ENCODE measurements at places on chromosomes 4 and X. TPM values are rescaled to one million over a fixed set of nuclear protein-coding genes. Genes with fewer than 3 reads are reported as not detected.

SCLT1 gene
- total RNA-seq, result 18.2 TPM

- DNase-seq, result no peak
- no peak overlapping the region for H3K27ac ChIP-seq
- no peaks in the 10 kb centered on the region for H3K27me3 ChIP-seq
- H3K36me3 ChIP-seq, result no peaks in the 10 kb centered on the region
Measured at GRCh38 chrX:49106930-49107329, 16.6 kb downstream of the GPKOW start.

DNA sequence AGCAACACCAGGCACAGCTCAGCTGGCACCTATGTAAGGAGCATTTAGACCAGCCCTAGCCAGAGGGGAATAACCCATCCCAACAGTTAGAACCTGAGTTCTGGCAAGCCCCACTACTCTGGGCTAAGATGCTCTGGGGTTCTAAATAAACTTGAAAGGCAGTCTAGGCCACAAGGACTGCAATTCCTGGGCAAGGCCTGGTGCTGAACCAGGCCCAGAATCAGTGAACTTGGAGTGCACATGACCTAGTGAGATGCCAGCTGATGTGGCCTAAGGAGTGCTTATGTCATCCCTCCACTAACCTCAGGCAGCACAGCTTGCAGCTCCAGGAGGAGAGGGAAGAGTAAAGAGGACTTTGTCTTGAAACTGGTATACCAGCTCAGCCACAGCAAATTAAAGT, 7.6 kb upstream of the PRRG3 start:
- H3K4me3 ChIP-seq, result no peak overlapping the region
- no peaks in the 10 kb centered on the region for H3K36me3 ChIP-seq
- no peak for DNase-seq
- no peak overlapping the region for H3K27ac ChIP-seq
- H3K4me1 ChIP-seq, result no peaks in the 10 kb centered on the region
- no peaks in the 10 kb centered on the region for H3K27me3 ChIP-seq

- H3K4me1 ChIP-seq, result no peaks in the 10 kb centered on the region
- no peak overlapping the region for H3K4me3 ChIP-seq
- no peaks in the 10 kb centered on the region for H3K27me3 ChIP-seq
- no peaks in the 10 kb centered on the region for H3K36me3 ChIP-seq
- no peak overlapping the region for H3K27ac ChIP-seq
- DNase-seq, result no peak
Measured at GRCh38 chr4:53131562-53131925, 234.3 kb downstream of the SCFD2 start.

XAGE2 gene
- total RNA-seq, result not detected

- no peak overlapping the region for H3K4me3 ChIP-seq
- no peaks in the 10 kb centered on the region for H3K36me3 ChIP-seq
- DNase-seq, result no peak
- peaks cover 20% of the 10 kb centered on the region for H3K4me1 ChIP-seq
Measured at GRCh38 chr4:153785910-153786721, 2.8 kb downstream of the SFRP2 start.

GPAT3 gene
- 6.2 TPM for total RNA-seq

- H3K4me3 ChIP-seq, result no peak overlapping the region
- DNase-seq, result no peak
- H3K36me3 ChIP-seq, result no peaks in the 10 kb centered on the region
- H3K4me1 ChIP-seq, result no peaks in the 10 kb centered on the region
- H3K27ac ChIP-seq, result no peak overlapping the region
Measured at GRCh38 chr4:109134921-109135320, 167.5 kb downstream of the COL25A1 start.

DNA sequence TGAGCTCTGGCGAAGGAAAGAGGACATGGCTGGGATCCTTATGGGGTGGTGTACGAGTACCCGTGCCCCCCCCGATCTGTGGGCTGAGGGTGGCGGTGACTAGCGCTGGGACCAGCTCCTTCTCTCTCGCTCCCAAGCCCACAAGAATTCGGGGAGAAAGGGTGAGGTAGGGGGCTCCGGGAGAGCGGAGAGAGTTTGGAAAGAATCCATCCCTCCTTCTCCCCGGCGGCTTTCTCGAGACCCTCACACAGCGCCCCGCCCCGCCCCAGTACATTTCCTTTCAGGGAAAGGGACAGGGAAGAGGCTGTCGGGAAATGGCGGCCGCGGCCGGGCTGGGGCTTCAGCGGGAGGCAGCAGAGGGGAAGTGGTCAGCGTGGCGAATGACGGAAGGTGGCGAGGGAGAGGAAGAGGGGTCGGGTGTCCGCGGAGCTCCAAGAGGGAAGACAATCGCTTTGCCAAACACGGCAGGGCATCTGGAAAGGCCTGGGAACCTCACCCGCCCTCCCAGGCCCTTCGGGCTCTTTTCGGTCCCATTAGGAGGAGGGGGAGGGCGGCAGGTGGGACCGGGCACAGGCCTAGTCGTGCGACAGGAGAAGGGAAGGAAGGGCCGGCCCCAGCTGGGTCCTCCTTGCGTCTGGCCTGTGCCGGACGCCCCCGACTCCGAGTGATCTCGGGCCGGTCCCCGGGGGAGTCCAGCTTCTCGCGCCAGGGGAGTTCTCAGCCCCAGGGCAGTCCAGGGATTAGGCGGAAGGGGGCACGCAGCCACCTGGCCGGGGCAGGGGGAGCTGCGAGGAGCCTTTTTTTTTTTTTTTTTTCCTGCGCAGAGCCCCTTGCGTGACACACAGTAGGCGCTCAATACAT, 10.2 kb downstream of the HNRNPH2 start:
- peak; percentile 20 for DNase-seq
- H3K27me3 ChIP-seq, result no peaks in the 10 kb centered on the region
- H3K4me1 ChIP-seq, result peaks cover 9% of the 10 kb centered on the region
- no peaks in the 10 kb centered on the region for H3K36me3 ChIP-seq
- peak overlapping the region; percentile 54 for H3K4me3 ChIP-seq

GRCh38 chrX:11970578-11971359, 167.5 kb upstream of the FRMPD4 start:
- no peaks in the 10 kb centered on the region for H3K36me3 ChIP-seq
- no peak overlapping the region for H3K4me3 ChIP-seq
- no peak overlapping the region for H3K27ac ChIP-seq
- no peak for DNase-seq
- no peaks in the 10 kb centered on the region for H3K27me3 ChIP-seq

DNA sequence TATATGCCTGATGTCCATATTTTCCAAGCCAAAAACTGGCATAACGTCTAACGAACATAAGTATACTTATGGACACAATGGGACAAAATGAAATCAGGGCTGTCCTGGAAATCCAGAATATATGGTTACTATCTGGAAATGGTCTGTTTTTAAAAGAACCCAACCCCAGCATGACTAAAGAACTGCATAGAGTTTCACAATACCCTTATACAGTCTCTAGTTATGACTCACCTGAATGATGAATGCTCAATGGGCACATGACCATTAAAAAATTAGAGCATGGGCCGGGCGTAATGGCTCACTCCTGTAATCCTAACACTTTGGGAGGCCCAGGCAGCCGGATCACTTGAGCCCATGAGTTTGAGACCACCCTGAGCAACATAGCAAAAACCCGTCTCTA, 31.8 kb downstream of the AMMECR1 start:
- no peak overlapping the region for H3K4me3 ChIP-seq
- H3K27me3 ChIP-seq, result no peaks in the 10 kb centered on the region
- no peak for DNase-seq
- H3K36me3 ChIP-seq, result no peaks in the 10 kb centered on the region
- no peak overlapping the region for H3K27ac ChIP-seq
- H3K4me1 ChIP-seq, result no peaks in the 10 kb centered on the region

GRCh38 chr4:28238876-28239275, 1378.2 kb downstream of the STIM2 start:
- H3K27ac ChIP-seq, result no peak overlapping the region
- no peaks in the 10 kb centered on the region for H3K36me3 ChIP-seq
- no peaks in the 10 kb centered on the region for H3K4me1 ChIP-seq
- H3K27me3 ChIP-seq, result no peaks in the 10 kb centered on the region

GRCh38 chr4:36348403-36348938, 67.1 kb downstream of the DTHD1 start:
- peaks cover 3% of the 10 kb centered on the region for H3K4me1 ChIP-seq
- no peak for DNase-seq
- no peak overlapping the region for H3K4me3 ChIP-seq
- no peaks in the 10 kb centered on the region for H3K36me3 ChIP-seq
- no peak overlapping the region for H3K27ac ChIP-seq

DNA sequence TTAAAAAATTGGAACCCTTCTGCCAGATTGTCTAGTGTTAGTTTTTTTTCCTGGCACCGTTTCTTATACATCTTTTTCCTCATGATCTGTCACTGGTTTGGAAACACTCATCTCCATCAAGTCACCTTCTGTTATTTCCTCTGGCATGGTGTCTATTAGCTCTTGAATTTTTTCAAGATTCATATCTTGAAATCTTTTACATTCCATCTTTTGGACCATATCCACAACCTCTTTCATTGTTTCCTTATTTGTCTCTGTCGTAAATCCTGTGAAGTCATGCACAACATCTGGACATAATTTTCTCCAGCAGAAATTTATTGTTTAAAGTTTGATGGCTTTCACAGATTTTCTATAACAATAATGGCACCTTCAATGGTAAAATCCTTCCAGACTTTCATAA, 10.2 kb upstream of the TMEM185A start:
- H3K36me3 ChIP-seq, result no peaks in the 10 kb centered on the region
- H3K27me3 ChIP-seq, result no peaks in the 10 kb centered on the region
- no peaks in the 10 kb centered on the region for H3K4me1 ChIP-seq

DNA sequence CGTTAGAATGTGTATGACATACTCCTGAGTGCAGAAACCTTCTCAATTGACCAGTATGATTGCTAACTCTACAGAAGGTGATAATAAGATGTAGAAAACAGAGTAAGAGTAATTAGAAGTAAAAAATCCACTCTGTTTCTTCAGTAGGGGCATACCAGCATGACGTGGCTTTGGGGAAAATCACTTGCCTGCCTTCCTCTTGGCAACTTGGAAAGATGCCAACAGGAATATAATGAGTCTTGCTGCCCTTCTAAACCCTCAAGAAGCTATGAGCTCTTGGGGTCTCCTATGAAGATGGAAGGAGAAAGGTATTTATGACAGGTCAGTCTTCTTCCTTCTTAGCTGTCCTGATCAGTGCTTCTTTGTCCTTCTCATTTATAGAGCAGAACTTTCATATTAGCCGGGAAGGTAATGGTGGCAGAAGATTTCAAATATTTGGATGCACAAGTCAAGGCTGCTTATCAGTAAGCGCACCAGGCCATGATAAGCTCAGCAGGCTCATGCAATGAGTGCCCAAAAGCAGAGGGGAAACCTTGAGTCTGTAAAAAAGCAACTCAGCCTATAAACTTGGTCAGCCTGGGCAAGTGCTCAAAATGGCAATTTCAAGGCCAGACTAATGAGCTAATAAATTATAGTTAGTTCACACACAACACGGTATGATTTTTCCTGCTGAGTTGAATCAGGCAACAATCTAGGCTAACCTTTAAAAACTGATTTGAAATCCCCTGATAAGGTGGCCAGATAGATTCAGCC, 69.7 kb upstream of the PPARGC1A start:
- H3K4me1 ChIP-seq, result no peaks in the 10 kb centered on the region
- no peak for DNase-seq
- H3K36me3 ChIP-seq, result no peaks in the 10 kb centered on the region
- H3K4me3 ChIP-seq, result no peak overlapping the region
- no peaks in the 10 kb centered on the region for H3K27me3 ChIP-seq

DNA sequence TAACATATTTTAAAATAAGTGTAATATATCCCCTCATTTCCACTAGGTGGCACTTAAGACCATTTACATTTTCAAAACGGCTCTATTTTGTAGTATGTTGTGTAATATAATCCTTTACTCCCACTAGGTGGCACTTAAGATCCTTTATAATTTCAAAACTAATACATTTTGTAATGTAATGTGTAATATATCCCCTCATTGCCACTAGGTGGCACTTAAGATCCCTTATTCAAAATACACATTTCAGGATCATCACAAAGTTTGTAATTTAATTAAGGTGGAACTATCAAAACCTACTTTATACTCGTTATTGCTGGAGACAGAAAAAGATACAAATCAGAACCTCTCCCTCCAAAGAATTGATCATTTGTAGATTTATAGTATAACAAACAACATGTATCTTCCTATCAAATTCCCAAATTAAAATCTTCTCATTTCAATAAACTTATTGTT, 132.5 kb downstream of the ARHGAP6 start:
- H3K27me3 ChIP-seq, result no peaks in the 10 kb centered on the region
- peak; percentile 67 for DNase-seq
- no peak overlapping the region for H3K27ac ChIP-seq
- H3K4me3 ChIP-seq, result no peak overlapping the region
- H3K4me1 ChIP-seq, result no peaks in the 10 kb centered on the region
